ENCODE measurements at places on chromosomes 13 and 19. TPM values are rescaled to one million over a fixed set of nuclear protein-coding genes. Genes with fewer than 3 reads are reported as not detected.

DNA sequence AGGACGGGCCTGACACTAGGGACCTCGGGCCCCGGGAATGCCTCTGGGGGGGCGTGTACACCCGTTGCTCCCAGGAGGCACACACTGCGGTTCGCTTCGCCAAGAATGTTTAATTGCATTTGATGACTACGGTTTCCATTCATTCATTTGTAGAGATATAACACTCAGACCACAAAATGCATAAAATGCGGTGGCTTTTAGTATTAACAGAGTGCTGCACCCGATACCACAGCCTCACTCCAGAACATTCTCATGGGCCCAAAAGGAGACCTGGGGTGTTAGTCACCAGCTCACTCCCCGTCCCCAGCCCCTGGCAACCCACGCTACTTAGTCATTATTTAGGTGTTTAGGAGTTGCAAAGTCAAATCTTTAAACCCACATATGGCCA is 21.8 kb downstream of the HCN2 start:
- DNase-seq = peak; percentile 98

DNA sequence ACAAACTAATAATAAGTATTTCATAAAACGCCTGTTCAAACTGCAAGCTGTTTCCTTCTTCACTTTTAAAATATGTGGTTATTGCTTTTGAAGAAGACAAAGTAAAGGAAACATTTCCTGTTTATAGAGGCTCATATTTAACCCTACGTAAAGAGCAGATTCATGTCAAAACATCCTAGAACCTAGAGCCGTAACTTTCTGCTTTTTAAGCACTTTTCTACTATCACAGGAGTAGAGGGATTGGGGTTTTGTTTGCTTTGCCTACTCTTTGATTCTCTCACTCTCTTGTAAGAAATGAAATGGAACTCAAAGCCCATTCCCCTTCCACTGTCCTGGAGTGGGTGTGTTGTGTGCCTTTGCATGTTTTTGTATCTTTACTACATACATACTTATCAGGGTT is 54.0 kb upstream of the GPR183 start:
- DNase-seq = no peak

DNA sequence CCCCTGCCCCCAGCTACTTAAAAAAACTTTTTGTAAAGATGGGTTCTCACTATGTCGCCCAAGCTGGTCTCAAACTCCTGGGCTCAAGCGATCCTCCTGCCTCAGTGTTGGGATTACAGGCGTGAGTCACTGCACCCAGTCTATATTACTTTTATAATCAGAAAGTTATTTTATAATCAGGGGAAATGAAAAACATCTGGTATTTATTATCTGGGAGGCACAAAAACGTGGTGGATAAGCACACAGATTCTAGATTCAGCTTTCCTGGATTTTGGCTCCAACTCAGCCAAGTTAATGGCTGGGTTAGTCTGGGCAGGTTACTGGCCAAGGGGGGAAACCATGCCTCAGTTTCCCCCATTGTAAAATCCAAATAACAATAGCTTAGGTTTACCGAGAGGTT is 24.7 kb downstream of the KEAP1 start:
- DNase-seq = no peak

- peak; percentile 38 for DNase-seq
Observed at GRCh38 chr19:17743874-17744580, 7.2 kb upstream of the FCHO1 start.

DNA sequence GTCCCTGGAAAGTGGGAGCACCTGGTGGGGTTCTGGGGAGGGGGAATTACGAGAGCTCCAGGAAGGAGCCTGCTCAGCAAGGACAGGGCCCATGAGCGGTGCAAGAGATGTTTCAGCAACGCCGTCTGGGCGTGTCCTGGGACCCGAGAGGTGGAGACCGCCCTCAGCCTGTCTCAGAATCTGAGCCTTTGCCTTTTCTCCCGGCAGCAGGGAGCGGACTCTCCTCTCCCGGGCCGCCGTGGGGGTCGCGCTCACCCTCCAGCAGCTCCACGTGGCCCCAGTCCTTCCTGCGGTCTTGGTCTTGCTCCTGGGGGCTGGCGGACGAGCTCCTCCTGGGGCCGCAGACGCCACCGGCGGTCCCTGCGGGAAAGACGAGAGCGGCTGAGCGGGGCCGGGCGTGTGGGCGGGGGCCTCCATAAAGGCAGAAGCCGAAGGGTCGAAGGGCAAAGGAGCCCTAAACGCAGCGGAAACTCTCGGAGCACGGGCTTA is 714 bp downstream of the POLRMT start:
- peak; percentile 32 for DNase-seq

- DNase-seq = peak; percentile 34
Observed at GRCh38 chr13:27336014-27336673, 65.5 kb downstream of the RASL11A start.

- DNase-seq = no peak
Observed at GRCh38 chr19:54432144-54432738, 16.8 kb upstream of the LENG8 start.

DNA sequence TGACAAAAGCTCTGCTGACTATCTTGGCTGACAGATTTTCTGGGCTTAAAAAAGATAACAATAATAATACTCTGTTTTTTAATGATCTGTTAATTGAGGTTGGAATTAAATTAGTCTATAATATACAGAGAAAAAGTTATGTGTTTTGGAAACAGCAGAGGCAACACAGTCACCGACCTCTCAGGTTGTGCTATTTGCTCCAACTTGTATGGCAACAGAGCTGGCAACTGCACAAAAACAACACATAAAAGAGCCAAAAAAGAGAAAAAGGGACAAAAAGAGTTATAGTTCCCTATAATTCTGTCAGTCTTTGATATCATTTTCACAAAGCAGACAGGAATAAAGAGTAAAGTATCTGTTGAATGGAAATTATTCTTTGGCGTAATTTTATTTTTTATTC is 102.3 kb upstream of the POSTN start:
- no peak for DNase-seq

GRCh38 chr13:63161219-63161618 is 1745.6 kb upstream of the PCDH20 start:
- no peak for DNase-seq

- DNase-seq = peak; percentile 50
Observed at GRCh38 chr13:43516401-43516833, 270.4 kb downstream of the ENOX1 start.

GRCh38 chr13:31903111-31903815 is 128.3 kb upstream of the FRY start:
- no peak for DNase-seq

DNA sequence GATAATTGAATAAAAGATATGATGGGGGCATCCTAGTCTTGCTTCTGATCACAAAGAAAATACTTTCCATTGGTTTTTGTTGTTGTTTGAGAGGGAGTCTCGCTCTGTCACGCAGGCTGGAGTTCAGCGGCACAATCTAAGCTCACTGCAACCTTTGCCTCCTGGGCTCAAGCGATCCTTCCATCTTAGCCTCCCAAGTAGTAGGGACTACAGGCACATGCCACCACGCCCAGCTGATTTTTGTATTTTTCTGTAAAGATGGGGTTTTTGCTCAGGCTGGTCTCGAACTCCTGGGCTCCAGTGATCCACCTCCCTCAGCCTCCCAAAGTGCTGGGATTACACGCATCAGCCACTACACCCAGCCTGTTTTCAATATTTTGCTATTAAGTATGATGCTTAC is 17.1 kb upstream of the PSMC4 start:
- no peak for DNase-seq

DNA sequence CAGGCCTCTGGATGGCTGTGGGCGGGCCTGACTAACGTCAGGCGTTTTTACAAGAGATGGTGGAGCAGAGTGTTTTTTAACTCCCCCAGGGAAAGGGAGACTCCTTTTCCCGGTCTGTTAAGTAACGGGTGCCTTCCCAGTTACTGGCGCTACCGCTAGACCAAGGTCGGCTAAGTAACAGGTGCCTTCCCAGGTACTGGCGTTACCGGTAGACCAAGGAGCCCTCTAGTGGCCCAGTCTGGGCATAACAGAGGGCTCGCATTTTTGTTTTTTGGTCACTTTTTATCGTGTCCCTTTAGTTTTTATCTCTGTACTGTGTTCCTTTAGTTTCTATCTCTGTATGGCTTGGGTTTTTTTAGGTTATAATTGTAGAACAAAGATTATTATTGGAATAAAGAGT is 10.0 kb downstream of the ZNF383 start:
- DNase-seq = no peak

DNA sequence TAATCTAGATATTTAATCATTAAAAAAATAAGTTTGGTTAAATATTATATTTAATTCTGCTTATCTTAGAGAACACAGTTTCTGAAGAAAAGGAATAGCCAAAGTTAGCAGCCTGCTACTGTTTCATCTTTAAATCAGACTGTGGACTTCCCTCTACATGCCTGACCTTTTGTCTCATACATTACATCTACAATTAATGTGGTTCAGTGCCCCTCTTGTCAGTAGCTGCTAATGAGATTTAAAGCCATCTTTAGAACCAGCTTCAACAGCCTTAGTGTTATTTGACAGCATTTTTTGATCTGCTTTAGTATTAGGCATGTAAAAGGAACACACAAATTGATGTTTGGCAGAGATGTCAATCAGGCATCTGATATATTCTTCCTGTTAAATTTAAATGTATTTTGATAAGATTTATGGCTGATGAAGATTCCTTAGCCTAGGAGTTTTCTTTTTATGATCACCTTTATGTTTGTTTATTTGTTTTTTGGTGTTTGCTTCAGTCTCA is 1925.8 kb upstream of the PRR20A start:
- DNase-seq = no peak

- DNase-seq = no peak
Observed at GRCh38 chr13:114046431-114046975, 72.6 kb upstream of the C13orf46 start.

DNA sequence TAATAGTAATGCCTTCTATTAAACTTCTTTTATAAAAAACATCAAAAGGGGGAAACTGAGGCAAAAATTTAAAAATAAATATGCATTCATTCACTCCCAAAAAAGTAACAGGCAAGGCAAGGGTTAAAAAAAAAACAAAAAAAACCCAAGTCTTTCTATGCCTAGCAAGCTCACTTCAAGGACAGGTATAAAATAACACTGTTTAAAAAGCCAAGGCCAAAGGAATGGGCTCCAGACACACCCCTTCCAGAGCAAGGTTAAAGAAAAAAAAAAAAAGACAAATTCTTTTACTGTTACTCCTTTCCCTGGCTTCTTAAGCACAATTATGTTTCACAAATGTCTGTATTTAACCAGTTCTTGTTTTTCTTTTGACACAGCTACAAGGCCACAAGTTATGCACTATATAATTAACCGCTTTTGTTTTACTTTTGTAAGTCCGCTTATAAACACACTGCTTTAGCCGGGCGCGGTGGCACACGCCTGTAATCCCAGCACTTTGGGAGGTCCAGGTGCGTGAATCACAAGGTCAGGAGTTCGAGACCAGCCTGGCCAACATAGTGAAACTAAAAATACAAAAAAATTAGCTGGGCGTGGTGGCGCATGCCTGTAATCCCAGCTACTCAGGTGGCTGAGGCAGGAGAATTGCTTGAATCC is 3.6 kb downstream of the SIGLEC11 start:
- DNase-seq = no peak

DNA sequence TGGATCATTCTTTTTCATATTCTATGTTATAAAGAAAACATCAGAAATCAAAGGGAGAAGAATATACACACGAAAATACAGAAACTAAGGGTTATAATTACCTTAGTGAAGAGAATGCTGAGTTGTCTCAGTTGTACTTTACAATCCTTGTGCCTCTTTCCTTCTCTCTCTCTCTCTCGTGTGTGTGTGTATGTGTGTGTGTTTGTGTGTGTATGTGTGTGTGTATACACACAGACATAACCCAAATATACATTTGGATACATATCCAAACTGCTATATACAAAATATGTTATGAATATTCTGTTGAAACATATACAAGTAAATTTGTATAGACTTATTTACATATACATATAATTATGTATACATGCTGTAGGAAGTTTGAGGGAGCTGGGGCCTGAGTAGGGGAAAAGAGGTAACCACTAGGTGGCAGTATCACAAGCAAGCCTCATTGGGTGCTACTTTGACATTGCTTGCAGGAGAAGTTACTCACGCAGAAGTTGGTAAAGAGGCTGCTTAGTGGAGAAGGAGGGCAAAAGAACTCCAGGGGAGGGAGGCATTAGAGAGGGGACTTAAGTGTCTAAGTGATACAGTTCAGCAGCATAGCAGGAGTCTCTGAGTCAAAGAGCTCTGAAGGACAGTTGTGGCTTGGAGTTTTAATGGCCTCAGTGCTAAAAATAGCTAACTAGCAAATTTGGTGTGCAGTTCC is 465.1 kb upstream of the PCDH20 start:
- DNase-seq = no peak

DNA sequence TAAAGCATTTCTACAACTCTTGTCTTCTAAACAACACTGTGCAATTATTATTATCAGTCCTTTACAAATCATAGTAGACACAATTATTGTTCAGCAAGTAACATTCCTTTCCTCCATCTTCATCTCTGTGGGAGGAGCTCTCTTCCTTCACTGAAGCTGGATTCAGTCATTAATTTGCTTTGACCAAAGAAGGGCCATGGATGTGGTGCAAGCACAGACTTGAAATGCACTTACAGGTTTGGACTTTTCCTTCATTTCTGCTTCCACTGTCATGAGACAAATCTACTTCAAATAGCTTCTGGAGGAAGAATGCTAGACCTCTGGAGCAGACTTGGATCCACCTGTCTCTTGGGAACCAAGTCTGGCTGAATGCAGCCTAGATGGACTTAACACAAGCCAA is 336.6 kb upstream of the SLITRK6 start:
- no peak for DNase-seq

DNA sequence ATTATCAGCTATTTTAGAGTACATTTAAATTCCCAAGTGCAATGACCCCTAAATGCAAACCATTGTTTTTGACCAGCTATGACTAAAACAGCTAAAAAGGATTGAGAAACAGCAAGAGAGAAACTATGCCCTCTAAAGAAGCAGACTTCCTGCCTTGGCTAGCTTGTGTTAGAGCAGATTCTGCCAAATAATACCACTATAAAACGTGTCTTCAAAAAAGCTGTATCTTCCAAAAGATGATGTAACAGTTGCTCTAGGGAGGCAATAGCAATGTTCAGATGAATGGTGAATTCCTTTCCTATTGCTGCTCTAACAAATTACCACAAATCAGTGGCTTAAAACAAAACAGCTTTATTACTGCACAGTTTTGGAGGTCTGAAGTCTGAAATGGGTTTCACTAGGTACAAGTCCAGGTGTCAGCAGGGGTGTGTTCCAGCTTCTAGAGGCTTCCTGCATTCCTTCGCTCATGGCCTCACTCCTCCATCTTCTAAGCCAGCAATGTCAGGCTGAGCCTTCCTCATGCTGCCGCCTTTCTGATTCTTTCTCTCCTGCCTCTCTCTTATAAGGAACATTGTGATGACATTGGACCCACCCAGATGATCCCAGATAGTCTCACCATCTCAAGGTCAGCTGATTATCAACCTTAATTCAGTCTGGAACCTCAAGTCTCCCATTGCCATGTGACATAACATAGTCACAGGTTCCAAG is 84.5 kb downstream of the LRRC63 start:
- peak; percentile 61 for DNase-seq

GRCh38 chr13:20796791-20797508 is 23.2 kb upstream of the EEF1AKMT1 start:
- peak; percentile 37 for DNase-seq

The CGB5 gene
- total RNA-seq = 1.1 TPM

The CEACAM20 gene
- total RNA-seq = not detected

The CAPN12 gene
- not detected for total RNA-seq

The TEX30 gene
- 36.3 TPM for total RNA-seq

The TSKS gene
- total RNA-seq = not detected

The POU2F2 gene
- total RNA-seq = not detected

The RXFP2 gene
- total RNA-seq = not detected

The PPFIA3 gene
- total RNA-seq = 7.9 TPM

The SIGLEC6 gene
- total RNA-seq = not detected

The RGS9BP gene
- total RNA-seq = 0.69 TPM

The CABP5 gene
- total RNA-seq = not detected

The MUC16 gene
- total RNA-seq = not detected

The SLITRK6 gene
- not detected for total RNA-seq

The KIR2DL3 gene
- not detected for total RNA-seq

The FCAR gene
- not detected for total RNA-seq

The FPR3 gene
- not detected for total RNA-seq

The S1PR4 gene
- total RNA-seq = not detected

Measured in LHCN-M2 (cell line).